ENCODE measurements at places on chromosomes 12 and 14. TPM values are rescaled to one million over a fixed set of nuclear protein-coding genes. Genes with fewer than 3 reads are reported as not detected.

Gene FOXA1
- total RNA-seq, result 7.5 TPM

- peak; percentile 66 for DNase-seq
Measured at GRCh38 chr12:98698603-98699463, 53.7 kb downstream of the APAF1 start.

GRCh38 chr12:473863-474577 lies 14.3 kb downstream of the B4GALNT3 start:
- DNase-seq, result no peak

- peak; percentile 69 for DNase-seq
Measured at GRCh38 chr12:64318605-64319004, 72.0 kb downstream of the C12orf56 start.

Gene ENDOU
- total RNA-seq, result 0.58 TPM

Gene HELB
- 4.6 TPM for total RNA-seq

- DNase-seq, result peak; percentile 85
Measured at GRCh38 chr12:65335021-65335714, 56.7 kb downstream of the MSRB3 start.

DNA sequence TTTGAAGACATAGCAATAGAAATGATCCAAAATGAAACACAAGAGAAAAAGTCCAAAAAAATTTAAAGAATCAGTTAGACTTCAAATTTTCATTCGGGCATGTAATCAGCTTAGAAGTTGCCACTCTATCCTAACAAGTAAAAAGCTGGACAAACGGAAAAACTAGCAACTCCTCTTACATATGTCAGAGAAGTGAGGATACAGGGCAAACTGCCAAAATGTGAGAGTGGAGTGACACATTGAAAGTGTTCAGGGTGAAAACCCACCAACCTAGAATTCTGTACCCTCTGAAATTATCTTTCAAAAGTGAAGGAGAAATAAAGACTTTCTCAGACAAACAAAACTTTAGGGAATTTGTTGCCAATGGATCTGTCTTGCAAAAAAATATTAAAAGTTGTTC lies 42.0 kb upstream of the CHPT1 start:
- no peak for DNase-seq

- DNase-seq, result no peak
Measured at GRCh38 chr14:74391479-74391878, 34.5 kb downstream of the SYNDIG1L start.

GRCh38 chr12:80556566-80556965 lies 112.5 kb downstream of the PTPRQ start:
- no peak for DNase-seq

Gene TEAD4
- total RNA-seq, result 39.8 TPM

GRCh38 chr12:75977590-75977951 lies 54.0 kb downstream of the PHLDA1 start:
- DNase-seq, result no peak

- DNase-seq, result no peak
Measured at GRCh38 chr12:32558903-32559302, 120.2 kb upstream of the DNM1L start.

DNA sequence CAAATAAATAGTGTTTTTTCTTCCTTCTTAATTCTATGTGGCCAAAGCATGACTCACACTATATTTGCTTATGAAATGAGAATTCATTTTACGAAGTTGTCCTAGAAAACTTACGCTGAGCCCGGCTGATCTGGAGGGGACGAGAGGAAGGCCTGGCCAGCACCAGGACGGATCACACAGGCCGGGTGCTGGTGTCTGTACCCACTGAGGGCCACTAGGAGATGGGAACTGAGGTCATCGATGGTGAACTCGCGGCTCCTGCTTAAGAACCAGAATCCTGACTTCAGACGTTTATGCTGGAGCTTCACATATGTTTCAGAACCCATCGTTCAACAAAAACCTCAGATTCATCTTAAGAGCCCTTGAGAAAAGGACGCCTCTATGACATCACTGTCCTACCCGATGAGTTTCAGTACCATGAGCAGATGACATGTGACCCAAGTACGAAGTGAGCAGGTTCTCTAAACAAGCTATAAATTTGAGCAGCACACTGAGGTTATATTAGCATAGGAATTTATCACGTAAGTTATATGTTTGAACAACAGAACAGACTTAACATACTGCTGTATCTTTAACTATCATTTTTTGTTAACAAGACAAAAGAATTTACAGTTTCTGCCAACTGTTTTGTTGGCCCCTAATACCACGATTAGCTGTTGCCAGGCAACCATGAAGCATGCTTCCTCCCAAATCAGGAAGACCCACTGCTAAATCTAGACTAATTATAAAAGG lies 111.9 kb downstream of the FOXN3 start:
- DNase-seq, result peak; percentile 57
